ENCODE measurements at places on chromosomes 4 and X. TPM values are rescaled to one million over a fixed set of nuclear protein-coding genes. Genes with fewer than 3 reads are reported as not detected.

The PAGE5 gene
- total RNA-seq, result 1.3 TPM

- DNase-seq, result no peak
- no peaks in the 10 kb centered on the region for H3K4me1 ChIP-seq
- H3K36me3 ChIP-seq, result no peaks in the 10 kb centered on the region
- H3K27ac ChIP-seq, result no peak overlapping the region
Observed at GRCh38 chr4:74205046-74205445, 47.1 kb downstream of the MTHFD2L start.

The TLL1 gene
- total RNA-seq, result not detected

DNA sequence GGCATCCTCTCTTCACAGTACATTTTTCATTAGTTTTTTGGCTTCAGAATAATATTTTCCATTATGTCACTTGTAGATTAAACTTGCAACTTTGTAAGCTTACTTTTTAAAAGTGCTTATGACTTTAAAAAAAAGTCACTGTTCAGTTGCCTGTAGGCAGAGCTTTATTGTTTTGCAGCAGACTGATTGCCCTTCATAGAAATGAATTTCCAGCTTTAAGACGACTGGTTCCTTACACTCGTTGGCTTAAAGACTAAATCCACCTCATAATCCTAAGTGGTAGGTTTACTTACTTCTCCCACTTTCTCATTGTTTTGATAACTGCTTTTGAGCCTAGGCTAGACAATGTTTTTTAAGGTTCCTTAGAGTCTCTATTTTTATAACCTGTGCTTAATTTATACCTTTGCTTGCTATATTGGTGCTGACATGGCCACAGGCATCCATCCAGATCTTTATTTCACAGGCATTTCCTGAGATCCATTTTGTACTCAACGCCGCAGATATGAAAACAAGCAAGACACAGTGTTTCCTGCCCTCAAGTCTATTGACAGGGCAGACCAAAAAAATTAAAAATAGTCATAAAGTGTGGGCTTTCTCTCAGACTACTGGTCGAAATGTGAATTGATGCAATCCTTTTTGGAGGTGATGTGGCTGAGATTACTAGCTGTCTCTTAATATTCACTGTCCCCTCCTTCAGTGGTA, 12.6 kb upstream of the IL13RA2 start:
- H3K36me3 ChIP-seq, result no peaks in the 10 kb centered on the region
- no peak overlapping the region for H3K4me3 ChIP-seq

DNA sequence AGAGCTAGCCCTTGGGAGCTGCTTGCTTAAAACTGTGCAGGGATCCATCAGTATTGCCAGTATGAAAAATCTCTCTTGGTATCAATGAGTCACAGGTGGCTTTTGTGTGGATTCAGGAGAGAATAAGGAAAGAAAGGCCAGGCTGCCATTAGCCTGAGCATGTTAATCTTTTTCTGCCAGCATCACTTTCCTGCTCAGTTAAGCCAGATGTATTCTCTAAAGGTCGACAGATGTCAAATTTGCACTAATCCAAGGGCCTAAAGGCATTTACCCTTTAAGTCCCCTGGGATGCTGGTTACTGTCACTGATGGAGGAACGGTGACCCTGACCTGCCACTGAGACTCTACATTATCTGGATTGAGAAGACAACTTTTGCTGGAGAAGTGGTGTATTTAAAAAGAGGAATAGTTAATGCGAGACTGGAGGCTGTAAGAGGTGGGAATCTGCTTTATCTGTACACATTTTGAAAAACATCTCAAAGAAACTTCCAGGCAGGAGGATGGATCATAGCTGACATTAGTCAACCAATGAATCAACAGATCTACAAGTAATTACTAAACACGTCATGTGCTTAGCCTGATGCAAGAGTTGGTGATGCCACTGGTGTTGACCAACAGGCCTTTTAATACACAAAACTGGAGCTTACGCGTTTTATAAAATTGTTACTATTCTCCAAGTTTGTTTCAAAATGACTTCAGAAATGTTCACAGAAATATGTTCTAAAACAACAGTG, 241.4 kb upstream of the ANXA3 start:
- no peaks in the 10 kb centered on the region for H3K4me1 ChIP-seq
- no peak overlapping the region for H3K4me3 ChIP-seq
- no peak for DNase-seq
- no peaks in the 10 kb centered on the region for H3K27me3 ChIP-seq

DNA sequence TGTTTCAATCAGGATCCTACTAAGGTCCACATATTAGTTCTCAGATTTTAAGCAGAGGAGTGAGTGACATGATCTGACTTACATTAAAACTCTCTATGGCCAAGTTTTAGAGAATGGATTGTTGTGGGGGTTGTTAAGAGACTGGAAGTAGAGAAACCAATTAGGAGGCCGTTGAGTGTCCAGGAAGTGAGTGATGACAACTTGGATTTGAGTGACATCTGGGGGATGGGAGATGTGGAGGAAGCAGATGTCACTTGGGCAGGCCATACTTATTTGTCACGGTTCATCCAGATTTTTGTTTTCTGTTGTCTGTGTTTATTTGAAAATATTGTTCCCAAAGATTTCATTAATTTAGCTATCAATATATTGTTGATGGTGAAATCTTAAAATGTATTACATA, 28.3 kb downstream of the ADD1 start:
- H3K27ac ChIP-seq, result no peak overlapping the region
- H3K4me1 ChIP-seq, result peaks cover 34% of the 10 kb centered on the region
- H3K36me3 ChIP-seq, result peaks cover 3% of the 10 kb centered on the region
- DNase-seq, result no peak
- H3K4me3 ChIP-seq, result no peak overlapping the region
- H3K27me3 ChIP-seq, result no peaks in the 10 kb centered on the region

- no peaks in the 10 kb centered on the region for H3K36me3 ChIP-seq
- H3K27ac ChIP-seq, result no peak overlapping the region
- DNase-seq, result no peak
- H3K4me3 ChIP-seq, result no peak overlapping the region
- no peaks in the 10 kb centered on the region for H3K27me3 ChIP-seq
Observed at GRCh38 chr4:153512952-153513500, 46.9 kb downstream of the TMEM131L start.

The MFAP3L gene
- total RNA-seq, result 3.0 TPM

DNA sequence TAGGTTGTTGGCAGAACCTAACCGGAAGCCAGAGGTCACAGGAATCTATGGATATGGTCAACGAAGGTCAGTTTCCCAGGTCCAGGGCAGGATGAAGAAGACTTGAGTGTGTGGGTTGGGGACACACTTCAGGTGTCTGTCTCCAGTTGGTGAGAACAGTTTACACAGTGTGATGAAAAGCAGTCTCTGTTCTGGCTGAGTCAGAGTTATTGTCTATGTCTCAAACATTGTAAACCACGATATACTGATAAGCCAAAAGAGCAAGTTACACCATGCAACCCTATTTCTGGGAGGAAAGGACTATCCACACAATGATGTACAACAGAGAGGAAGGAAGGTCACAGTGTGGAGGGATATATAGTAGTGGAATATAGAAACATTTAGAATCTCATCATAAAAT, 187.1 kb upstream of the C1QTNF7 start:
- H3K27me3 ChIP-seq, result no peaks in the 10 kb centered on the region
- no peaks in the 10 kb centered on the region for H3K4me1 ChIP-seq
- no peak overlapping the region for H3K27ac ChIP-seq
- no peaks in the 10 kb centered on the region for H3K36me3 ChIP-seq
- no peak overlapping the region for H3K4me3 ChIP-seq
- no peak for DNase-seq

The CYSLTR1 gene
- 0.27 TPM for total RNA-seq

The TBC1D14 gene
- 38.0 TPM for total RNA-seq

The UBL4A gene
- total RNA-seq, result 58.9 TPM

- H3K4me1 ChIP-seq, result no peaks in the 10 kb centered on the region
- H3K27ac ChIP-seq, result no peak overlapping the region
- H3K36me3 ChIP-seq, result no peaks in the 10 kb centered on the region
Observed at GRCh38 chrX:126393284-126393683, 159.3 kb downstream of the DCAF12L1 start.

The CLDN34 gene
- not detected for total RNA-seq

DNA sequence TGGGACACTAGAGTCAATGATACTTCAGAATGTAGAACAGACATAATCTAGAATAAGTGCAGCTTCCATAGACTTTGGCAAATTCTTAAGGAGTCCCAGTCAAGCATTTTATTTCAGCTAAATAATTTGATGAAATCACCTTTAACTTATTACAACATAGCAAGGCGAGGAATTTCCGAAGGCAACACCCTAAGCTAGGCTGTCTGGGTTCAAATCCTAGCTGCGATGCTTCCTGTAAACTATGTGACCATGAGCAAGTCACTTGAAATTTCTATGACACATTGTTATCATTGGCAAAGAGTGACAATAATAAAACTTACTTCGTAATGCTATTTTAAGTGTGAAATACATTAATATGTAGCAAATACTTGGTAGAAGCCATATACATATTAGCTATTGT, 679.1 kb downstream of the DMD start:
- H3K27ac ChIP-seq, result no peak overlapping the region
- H3K4me1 ChIP-seq, result no peaks in the 10 kb centered on the region
- H3K36me3 ChIP-seq, result no peaks in the 10 kb centered on the region
- DNase-seq, result no peak
- H3K4me3 ChIP-seq, result no peak overlapping the region

DNA sequence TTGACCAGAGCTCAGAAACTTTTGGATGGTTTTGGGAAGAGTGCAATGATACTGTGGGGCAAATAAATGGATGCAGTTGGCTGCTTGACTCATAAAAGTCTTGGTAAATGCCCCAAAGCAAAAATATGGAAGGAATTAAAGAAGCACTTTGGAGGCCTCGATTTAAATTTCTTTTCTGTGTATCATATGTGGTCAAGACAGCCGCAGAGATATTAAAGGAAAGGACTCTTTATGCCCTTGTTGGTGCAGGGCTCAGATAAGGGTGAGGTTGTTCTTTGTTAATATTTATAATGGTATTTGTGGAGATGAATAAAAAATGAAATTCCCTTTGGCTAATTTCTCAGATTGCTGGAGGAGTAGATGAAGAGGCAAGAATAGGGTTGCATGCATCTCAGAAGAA, 90.2 kb downstream of the NHS start:
- no peaks in the 10 kb centered on the region for H3K36me3 ChIP-seq
- H3K27ac ChIP-seq, result no peak overlapping the region
- no peaks in the 10 kb centered on the region for H3K4me1 ChIP-seq
- DNase-seq, result no peak
- H3K4me3 ChIP-seq, result no peak overlapping the region

The FRAS1 gene
- not detected for total RNA-seq

Data from CD8-positive, alpha-beta memory T cell (primary cell).